ENCODE measurements at places on chromosomes 3 and 15.

DNA sequence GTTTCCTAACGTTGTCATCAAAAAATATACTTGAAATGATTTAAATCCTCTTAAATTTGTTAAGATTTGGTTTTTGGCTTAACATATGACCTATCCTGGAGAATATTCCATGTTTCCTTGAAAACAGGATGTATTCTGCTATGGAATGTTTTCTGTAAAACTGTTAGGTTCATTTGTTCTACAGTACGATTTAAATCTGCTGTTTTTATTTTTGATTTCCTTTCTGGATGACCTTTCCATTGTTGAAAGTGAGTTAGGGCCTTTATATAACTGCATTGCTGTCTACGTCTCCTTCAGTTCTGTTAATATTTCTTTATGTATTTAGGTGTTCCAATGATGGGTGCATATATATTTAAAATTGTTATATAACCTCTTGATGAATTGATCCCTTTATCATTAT, 465.3 kb upstream of the ALCAM start:
- no peak overlapping the region for H3K4me3 ChIP-seq
- DNase-seq, result no peak
- H3K36me3 ChIP-seq, result peaks cover 4% of the 10 kb centered on the region
- H3K27me3 ChIP-seq, result no peaks in the 10 kb centered on the region

- no peak overlapping the region for H3K27ac ChIP-seq
- H3K27me3 ChIP-seq, result no peaks in the 10 kb centered on the region
- H3K4me1 ChIP-seq, result peaks cover 20% of the 10 kb centered on the region
- no peaks in the 10 kb centered on the region for H3K36me3 ChIP-seq
- no peak overlapping the region for H3K4me3 ChIP-seq
Measured at GRCh38 chr15:83174891-83175290, 32.7 kb downstream of the HDGFL3 start.

DNA sequence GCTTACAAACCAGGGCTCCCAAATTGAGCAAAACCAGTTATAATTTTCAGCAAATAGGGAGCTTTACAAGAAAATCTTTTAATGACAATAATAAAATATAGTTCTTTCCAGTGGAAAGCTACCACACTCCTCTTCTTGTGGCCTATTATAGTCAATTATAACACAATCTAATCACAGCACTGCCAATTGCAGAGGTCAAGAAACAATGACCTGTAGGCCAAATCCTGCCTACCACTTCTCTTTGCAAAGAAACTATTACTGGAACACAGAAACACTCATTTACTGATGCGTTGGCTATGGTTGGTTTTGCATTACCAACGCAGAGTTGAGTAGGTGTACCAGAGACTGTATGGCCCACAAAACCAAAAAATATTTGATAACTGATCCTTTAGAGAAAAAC, 110.5 kb downstream of the WDR72 start:
- no peak overlapping the region for H3K27ac ChIP-seq
- no peaks in the 10 kb centered on the region for H3K4me1 ChIP-seq
- H3K27me3 ChIP-seq, result peaks cover 28% of the 10 kb centered on the region
- no peak for DNase-seq

DNA sequence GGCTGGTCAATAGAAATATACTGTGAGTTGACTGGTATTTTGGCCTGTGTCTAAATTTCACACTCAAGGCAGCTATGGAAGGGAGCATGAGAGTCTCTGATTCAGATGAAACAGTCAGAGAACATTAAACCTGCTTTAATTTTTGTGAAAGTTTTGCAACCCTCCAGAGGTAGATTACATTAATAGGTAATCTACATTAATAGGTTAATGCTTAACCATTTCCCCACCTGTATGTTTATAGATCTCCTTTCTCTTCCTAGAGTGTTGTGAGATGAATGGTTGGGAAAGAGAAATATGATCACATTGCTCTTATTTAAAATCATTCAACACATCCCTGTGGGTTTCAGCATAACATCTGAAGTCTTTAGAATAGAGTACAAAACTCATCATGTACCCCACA, 586.9 kb upstream of the DPPA4 start:
- no peak overlapping the region for H3K4me3 ChIP-seq
- peaks cover 79% of the 10 kb centered on the region for H3K4me1 ChIP-seq
- peaks cover 1% of the 10 kb centered on the region for H3K36me3 ChIP-seq
- no peak for DNase-seq
- no peak overlapping the region for H3K27ac ChIP-seq

DNA sequence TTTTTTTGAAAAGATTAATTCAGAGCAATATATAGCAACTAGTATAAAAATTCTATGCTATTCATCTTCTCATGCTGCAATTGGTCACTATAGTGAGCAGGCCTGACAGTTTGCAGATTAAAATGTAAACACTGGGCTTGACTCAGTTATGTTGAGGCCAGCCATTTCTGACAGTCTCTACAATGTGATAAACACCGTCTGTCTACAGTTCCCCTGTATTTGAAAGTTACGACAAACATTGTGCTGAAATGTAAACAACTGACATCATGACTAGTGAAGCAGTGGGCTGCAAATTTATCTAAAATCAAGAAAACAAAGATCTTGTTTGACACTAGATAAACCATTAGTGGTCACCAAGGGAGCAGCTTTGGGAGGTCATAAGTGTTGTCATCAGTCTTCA, 197.4 kb downstream of the ISL2 start:
- DNase-seq, result no peak
- H3K4me3 ChIP-seq, result no peak overlapping the region
- peaks cover 4% of the 10 kb centered on the region for H3K4me1 ChIP-seq

GRCh38 chr3:14461748-14462324, 59.4 kb downstream of the SLC6A6 start:
- H3K27ac ChIP-seq, result peak overlapping the region; percentile 54
- H3K4me3 ChIP-seq, result no peak overlapping the region
- H3K4me1 ChIP-seq, result peaks cover 28% of the 10 kb centered on the region
- peak; percentile 71 for DNase-seq
- H3K36me3 ChIP-seq, result peaks cover 8% of the 10 kb centered on the region
- no peaks in the 10 kb centered on the region for H3K27me3 ChIP-seq

- H3K4me3 ChIP-seq, result no peak overlapping the region
- DNase-seq, result no peak
- H3K27ac ChIP-seq, result peak overlapping the region; percentile 64
- no peaks in the 10 kb centered on the region for H3K27me3 ChIP-seq
Measured at GRCh38 chr3:178350763-178351162, 185.5 kb upstream of the KCNMB2 start.

- H3K27ac ChIP-seq, result peak overlapping the region; percentile 15
- H3K4me1 ChIP-seq, result peaks cover 11% of the 10 kb centered on the region
- H3K36me3 ChIP-seq, result no peaks in the 10 kb centered on the region
- no peaks in the 10 kb centered on the region for H3K27me3 ChIP-seq
- H3K4me3 ChIP-seq, result no peak overlapping the region
Measured at GRCh38 chr15:39704689-39705088, 78.0 kb downstream of the FSIP1 start.

Measured in chondrocyte (in vitro differentiated cells).